ENCODE measurements at places on chromosomes 2 and 18.

GRCh38 chr2:18464913-18465312 lies 95.5 kb downstream of the RDH14 start:
- DNase-seq: no peak

DNA sequence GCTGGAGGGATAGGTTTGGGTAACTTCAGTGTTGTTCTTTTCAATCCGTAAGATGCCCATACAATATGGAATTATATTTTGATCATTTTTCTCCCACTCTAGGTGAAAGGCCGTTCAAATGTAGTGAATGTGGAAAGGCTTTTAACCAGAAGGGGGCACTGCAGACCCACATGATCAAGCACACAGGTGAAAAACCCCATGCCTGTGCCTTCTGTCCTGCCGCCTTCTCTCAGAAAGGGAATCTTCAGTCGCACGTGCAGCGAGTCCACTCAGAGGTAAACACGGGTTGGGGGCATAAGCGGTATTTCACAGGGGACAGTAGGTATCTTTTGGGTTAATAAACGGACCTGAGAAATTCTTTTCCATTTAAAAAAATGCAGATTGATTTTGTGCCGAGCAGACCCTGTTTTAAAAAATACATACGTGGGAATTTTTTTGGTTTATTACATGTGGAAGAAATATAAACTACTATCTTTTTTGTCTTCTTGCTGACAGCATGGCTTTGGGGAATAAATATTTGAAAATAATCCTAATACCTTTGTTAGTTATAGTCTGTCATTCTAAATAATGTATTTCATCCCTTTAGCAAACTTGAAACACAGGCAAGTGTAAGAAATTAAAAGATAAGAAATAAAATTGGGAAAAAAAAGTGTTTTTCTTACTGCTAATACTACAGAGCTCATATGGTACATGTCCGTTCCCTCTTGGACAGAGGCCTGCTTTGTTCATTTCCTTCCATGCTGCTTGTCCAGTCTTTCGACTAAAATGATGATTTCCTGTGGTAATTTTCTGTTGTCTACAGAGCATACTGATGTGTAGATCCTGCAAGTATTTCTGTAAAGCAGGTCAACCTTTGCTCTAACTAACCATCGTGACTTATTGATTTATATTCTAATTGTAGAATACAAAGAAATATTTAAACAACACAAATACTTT lies 53.3 kb downstream of the ZNF236 start:
- peak; percentile 23 for DNase-seq

DNA sequence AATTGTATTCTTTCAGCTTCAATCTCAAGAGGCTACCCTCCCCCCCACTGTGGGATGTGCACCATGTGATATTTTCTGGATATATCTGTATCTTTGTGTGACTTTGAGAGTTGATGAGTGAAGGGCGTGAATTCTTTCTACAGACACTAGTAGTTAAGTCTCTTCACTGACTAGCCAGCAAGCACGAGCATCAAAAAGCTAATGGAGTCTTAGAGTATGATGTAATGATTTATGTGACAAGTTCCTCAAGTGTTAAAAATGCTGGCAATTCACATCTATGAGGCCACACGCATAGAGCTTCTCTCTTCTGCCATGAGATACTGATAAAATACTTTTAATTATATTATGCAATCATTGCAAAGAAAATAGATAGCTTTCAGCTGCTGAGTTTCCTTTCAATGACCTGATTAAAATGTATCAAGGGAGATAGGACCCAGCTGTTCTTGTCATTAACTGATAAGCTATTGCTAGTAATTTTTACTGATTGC lies 304.8 kb downstream of the TRIB2 start:
- DNase-seq: no peak

DNA sequence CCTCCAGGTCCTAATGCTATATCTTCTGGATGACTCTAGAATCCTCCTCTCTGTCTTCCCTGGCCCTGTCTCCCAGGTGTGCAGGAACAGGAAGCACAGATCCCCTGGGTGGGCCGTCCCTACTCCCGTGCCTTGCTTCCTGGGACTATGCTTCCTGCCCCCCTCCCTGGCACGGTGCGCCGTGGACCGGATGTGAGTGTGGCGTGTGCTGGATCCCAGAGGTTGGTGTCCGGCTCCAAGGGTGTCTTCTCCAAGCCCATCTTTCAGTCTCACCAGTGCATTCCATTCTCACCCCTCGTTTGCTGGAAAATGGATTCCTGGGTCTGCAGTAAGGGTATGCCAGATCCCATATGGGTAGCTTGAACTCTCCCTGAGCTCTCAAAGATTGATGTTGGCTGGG lies 144.4 kb upstream of the TWIST2 start:
- DNase-seq: no peak

- no peak for DNase-seq
These were observed 95.9 kb downstream of the ZCCHC2 start for GRCh38 chr18:62618735-62619134.

- DNase-seq: no peak
These were observed 301.6 kb upstream of the LRATD1 start for GRCh38 chr2:14330884-14331283.

- no peak for DNase-seq
These were observed 441.1 kb downstream of the PTH2R start for GRCh38 chr2:208847651-208848050.

DNA sequence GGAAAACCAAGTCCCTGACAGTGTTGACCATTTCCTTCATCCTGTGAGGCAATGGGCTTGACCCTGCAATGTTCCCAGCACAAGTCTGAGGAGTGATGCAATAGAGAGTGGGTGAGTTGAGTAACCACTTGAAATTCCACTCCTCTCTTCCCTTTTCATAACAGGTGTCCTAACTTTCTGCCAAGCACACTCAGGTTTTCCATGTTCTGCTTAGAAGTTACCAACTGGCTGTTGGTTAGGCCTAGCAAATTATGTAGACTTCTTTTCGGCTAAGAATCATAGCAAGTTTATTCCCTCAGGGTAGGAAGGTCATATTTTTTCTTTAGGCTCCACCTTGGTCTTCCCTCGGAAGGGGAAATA lies 11.5 kb downstream of the GNLY start:
- peak; percentile 80 for DNase-seq

DNA sequence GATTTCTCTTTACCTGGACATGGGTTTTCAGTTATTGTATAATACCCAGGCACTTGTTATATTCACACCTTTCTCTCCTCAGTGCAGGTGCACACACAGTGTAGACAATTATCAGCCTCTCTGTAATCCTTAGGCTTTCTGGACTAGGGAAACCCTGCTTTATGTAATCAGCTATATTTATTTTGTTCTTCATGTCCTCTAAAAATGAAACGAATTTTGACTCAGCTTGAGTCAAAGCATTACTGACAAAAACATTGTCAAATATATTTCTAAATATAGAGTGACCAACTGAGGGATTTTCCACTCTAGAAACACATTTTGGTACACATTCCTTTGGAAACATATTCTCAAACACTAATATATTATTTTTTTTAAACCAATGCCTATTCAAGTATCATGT lies 144.8 kb upstream of the GULP1 start:
- DNase-seq: no peak

- no peak for DNase-seq
These were observed 4.0 kb downstream of the VAMP5 start for GRCh38 chr2:85588236-85588635.

GRCh38 chr2:241329669-241330615 lies 14.2 kb downstream of the SEPTIN2 start:
- DNase-seq: no peak

- no peak for DNase-seq
These were observed 41.5 kb upstream of the C1D start for GRCh38 chr2:68104111-68104835.

DNA sequence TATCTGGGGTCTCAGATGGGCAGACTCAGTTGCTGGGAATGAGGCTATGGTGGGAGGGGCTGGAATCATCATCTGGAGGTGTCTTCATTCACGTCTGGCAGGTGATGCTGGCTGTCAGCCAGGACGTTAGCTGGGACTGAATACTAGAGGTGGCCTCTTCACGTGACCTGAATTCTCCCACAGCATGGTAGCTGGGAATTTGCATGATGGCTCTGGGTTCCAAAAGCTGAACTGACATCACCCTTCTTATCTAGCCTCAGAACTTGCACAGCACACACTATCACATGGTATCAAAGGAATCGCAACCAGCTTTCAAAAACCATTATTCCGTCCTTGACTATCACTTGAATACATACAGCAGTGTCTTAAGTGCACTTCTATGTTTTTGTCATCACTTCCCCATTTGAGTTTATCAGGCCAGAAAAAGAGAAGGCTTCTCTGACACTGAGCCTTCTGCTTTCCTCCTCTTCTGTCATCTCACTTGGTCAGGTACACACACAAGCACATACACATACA lies 53.0 kb upstream of the LRP2 start:
- no peak for DNase-seq

DNA sequence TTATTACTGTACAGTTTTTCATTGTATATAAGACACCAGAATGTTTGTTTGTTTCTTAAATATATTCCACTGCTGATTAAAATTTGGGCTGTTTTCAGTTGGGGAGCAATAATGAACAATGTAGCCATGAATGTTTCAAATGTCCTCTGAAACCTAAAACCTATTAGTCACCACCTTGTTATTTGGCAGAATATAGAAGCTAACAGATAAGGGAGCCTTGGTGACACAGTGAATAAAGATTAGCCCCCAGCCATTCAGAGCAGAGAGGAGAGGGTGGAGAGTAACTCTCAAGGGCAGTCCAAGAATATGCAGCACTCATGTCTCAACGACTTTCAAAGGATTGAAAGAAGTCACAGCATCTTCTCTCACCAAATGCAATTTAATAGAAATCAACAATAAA lies 43.1 kb upstream of the ATP8B1 start:
- peak; percentile 27 for DNase-seq

- DNase-seq: no peak
These were observed 484.3 kb upstream of the KLHL29 start for GRCh38 chr2:22900674-22901073.

- DNase-seq: no peak
These were observed 44.9 kb upstream of the ALK start for GRCh38 chr2:29966266-29966665.

GRCh38 chr2:55229221-55229620 lies 2.9 kb downstream of the CLHC1 start:
- no peak for DNase-seq

- DNase-seq: no peak
These were observed 92.8 kb downstream of the PHLPP1 start for GRCh38 chr18:62808123-62808522.

DNA sequence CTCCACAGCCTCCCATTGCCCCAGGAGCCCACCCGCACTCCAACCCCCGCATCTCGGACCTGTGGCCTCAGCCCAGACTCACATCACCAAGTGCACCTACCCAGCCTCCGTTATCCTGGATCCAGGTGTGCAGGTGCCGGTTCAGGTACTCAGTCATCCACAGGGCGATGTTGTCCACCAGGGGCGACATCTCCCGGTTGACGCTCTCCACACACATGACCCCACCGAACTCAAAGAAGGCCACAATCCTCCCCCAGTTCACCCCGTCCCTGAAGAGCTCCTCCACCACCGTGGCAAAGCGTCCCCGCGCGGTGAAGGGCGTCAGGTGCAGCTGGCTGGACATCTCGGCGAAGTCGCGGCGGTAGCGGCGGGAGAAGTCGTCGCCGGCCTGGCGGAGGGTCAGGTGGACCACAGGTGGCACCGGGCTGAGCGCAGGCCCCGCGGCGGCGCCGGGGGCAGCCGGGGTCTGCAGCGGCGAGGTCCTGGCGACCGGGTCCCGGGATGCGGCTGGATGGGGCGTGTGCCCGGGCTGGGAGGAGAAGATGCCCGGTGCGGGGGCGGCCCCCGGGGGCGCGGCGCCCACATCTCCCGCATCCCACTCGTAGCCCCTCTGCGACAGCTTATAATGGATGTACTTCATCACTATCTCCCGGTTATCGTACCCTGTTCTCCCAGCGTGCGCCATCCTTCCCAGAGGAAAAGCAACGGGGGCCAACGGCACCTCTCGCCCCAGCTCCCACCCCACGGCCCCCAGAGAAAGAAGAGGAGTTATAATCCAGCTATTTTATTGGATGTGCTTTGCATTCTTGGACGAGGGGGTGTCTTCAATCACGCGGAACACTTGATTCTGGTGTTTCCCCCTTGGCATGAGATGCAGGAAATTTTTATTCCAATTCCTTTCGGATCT lies 1.3 kb downstream of the BCL2 start:
- DNase-seq: no peak

GRCh38 chr2:190835303-190835930 lies 45.2 kb upstream of the GLS start:
- DNase-seq: peak; percentile 79

GRCh38 chr18:79708412-79708811 lies 28.8 kb downstream of the CTDP1 start:
- DNase-seq: no peak

DNA sequence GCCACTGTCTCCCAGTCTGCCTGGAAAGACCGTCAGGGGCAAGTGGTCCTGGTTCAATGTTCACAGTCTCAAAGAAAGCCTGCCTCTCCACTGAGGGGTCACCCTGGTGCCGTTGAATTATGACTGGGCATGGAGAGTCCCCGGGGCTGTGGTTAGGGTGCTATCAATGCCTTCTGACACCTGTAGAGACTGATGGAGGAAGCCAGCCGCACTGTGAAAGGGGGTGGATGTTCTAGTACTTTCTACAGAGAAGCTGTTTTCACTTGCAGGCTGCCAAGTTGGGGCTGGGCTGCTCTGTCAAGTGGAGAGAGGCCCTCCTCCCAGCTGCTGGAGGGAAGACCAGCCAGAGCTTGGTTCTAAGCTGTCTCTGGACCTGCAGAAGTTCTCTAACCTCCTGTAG lies 80.5 kb downstream of the BCL2L11 start:
- no peak for DNase-seq

DNA sequence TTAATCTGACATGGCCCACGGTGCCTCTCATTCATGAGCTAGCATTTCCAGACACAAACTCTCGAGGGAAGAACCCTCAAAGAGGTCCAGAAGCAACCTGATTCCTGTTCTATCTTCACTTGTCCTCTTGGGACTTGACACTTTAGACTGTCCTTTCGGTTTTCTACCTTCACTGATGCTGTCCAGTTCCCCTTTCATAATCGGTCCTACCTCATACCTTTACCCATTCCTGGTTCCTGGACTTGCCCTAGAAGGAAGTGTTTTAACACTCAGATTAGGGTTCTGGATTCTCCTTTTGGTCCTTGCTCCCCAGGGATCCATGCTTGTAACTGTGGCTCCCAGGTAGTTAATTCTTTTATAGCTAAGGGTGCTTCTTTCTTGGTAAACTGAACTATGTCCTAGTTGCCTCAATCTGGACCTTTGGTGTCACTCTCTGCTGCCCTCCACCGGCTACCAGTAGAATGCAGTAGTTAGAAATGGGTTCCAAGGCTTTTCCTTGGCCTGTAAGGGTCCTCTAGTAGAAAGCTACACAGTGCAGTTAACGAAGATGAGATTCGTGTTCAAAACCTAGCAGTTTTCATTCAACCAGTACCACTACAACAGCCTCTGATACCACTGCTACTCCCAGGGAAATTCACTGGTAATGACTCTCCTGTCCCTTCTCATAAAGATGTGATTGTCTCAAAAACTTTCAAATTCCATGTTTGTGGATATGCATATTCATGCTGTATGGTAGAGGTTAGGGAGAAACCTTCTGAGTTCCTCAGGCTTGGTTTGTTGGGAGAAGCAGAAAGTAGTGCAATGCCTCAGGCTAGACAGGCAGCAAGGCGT lies 178.1 kb upstream of the CYP26B1 start:
- no peak for DNase-seq

GRCh38 chr2:25570161-25570845 lies 103.1 kb downstream of the DTNB start:
- DNase-seq: no peak

All from astrocyte of the cerebellum (primary cell).